A172 (cell line): ENCODE measurements at places on chromosomes 5 and 9. TPM values are rescaled to one million over a fixed set of nuclear protein-coding genes. Genes with fewer than 3 reads are reported as not detected.

DNA sequence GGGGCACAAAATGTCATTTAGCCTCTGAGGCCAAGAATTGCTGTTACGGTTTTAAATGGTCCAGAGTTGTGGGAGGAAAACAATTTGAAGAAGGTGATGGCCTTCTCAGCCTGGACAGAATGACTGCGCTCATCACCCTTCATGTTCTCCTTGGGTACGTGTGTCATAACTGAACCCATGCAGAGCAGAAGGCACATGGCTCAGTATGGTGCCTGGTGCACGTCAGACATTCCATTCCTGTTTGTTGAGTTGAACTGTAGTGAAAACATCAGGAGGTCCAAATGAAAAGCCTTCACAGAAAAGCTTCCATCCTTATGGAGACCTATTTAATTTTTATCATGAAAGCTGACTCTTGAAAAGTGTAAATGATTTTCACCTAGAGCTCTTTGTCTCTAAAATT is 133.2 kb downstream of the CFAP90 start:
- peak; percentile 44 for DNase-seq

DNA sequence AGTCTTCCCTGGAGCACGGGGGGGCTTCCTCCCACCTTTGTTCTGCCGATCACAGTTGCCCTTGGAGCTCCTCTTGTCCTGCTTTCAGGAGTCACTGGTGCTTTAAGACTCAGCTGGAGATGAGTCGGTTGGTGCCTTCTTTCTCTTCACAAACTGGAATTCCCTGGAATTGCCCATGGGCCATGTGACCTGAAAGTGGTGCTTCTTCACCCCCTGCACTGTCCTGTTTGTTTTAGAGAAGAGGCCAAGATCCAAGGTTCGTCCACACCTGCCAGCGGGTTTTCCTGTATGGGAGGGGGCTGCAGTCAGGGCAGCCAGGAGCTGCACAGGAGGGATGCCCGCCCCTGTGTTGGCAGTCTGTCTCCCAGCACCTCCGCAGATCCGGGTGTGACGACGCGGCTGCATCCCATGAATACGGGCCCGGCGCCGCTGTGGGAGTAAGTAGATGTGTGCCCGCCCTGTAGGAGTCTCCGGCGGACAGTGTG is 9.5 kb upstream of the MRPS2 start:
- no peak for DNase-seq

GRCh38 chr5:82942083-82942881 is 134.9 kb downstream of the TMEM167A start:
- DNase-seq: no peak

The EPB41L4B gene
- total RNA-seq: 0.93 and 1.7 TPM in 2 replicates
